ENCODE measurements at places on chromosomes 5 and 9.

DNA sequence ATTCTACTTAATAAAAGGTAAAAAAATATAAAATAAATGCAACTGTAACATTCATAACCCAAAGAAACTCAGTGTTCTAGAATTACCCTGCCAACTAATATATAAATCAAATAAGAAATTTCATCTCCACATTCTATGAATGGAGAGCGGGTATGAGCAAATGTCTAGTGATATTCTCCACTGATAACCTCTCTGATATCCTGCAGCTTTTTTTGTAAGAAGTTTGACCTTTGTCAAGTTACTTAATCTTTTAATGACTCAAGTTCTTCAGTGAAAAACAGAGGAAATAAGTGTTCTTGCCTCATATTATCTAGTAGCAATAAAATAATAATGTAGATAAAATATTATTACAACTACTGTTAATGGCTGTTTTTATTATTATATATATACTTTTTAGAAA is 1275.6 kb upstream of the CDH9 start:
- DNase-seq = no peak

DNA sequence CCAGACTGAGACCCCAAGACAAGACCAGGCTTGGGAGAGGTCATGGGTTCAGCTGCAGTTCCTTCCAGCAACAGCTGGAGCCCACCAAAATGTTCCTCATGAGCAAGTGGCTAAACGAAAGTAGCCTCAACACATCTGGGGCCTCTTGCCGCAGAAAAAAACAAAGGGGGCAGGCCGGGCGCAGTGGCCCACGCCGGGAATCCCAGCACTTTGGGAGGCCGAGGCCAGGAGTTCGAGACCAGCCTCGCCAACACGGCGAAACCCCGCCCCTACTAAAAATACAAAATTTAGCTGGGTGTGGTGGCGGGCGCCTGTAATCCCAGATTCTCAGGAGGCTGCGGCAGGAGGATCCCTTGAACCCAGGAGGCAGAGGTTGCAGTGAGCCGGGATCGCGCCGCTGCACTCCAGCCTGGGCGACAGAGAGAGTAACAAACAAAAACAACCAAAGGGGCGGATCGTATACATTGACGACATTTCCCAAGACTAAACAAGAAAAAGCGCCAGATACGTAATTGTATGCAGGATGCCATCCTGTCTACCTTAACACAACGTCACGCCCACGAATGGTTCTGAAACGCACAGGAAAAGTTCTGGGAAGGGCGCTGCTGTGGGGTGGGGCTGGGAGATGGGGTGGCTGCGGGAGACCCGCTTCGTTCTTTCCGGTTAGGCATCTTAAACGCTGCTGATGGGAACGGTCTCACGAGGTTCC is 1.7 kb downstream of the INPP5E start:
- peak; percentile 9 for DNase-seq

GRCh38 chr5:35618304-35618636 is 607 bp downstream of the SPEF2 start:
- DNase-seq = no peak

GRCh38 chr5:34674187-34674586 is 18.1 kb downstream of the RAI14 start:
- DNase-seq = no peak

DNA sequence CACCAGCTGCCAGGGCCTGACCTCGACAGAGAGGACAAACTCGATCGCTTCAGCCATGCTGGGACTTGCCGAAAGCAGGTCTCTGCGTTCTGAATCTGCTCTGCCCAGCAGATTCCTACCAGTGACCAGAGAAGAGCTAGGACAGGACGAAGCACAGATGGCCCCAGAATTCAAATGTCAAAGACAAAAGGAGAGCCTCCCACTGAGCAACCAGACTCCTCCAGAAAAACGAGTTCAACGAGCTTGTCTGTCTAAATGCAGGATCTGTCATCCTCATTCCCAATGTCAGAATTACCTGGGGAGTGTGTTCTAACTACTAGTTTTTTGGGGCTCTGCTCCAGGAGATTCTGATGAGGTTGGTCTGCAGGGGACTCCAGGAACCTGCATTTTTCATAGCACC is 13.4 kb downstream of the AK8 start:
- DNase-seq = no peak

DNA sequence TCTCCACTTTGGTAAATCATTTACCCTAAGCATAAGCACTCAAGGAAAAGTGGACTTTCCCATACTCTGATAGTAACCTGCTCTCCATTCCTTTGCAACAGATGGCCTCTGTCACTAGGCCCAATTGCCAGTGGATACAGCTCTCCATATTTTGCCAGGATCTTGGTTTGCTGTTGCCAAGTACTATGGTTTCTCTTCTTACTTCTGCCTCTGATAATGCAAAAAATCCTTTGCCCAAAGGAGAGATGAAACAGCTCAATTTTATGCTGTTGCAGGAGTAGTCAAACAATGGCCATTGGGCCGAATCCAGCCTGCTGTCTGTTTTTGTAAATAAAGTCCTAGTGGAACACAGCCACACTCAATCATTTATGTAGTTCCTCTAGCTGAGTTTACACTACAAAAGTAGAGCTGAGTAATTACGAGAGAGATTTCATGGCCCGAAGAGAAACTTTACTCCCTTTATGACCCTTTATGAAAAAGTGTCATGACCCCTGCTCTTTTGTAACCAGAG is 92.5 kb downstream of the HTR4 start:
- DNase-seq = no peak

DNA sequence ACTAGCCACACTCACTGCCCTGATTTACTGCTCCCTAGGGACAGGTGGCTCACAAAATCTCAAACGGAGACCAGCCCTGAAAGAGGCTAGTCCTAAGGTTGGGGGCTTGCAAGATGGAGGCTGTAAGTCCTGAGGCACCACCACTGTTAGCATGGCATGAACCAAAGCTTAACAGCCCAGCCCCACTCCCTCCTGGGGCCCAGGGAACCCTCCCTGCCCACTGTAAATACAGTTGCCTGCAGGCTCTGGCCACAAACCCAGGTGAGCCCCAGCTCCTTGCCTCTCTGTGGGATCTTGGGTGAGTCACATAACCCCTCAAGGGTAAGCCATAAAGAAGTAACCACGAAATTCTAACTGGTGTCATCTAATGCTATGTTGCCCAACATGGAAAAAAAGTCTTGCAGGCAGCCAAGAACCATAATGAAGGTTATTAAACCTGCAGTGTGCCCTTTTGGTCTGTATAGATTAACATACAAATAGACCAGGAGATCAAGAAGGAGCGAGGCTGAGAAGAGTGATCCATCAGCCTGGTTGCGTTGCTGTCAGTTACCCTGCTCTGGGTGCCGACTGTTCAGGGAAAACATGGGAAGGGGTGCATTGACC is 1.7 kb upstream of the POMT1 start:
- DNase-seq = peak; percentile 66

- no peak for DNase-seq
Observed at GRCh38 chr9:133124123-133124906, 3.3 kb upstream of the RALGDS start.

- DNase-seq = no peak
Observed at GRCh38 chr9:134776080-134776796, 104.4 kb upstream of the FCN2 start.

- no peak for DNase-seq
Observed at GRCh38 chr9:13806714-13807113, 507.2 kb downstream of the NFIB start.

DNA sequence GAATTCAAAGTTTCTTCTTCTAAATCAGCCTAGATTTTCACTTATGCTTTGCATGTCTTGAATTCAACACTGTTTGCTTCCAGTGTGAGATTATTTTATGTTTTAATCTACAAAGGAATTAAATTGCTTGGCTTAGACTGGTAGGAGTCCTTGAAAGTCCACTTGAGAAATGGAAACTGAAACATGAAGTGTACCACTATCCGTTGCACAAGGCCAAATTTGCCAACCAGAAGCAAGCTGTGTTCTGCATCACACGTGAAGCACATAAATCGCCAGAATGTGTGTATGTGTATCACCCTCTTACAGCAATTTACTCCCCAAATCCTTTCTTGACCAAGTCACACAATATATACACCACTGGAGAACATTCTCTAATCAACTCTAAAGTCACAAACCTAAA is 10.3 kb downstream of the SEMA6A start:
- DNase-seq = no peak

DNA sequence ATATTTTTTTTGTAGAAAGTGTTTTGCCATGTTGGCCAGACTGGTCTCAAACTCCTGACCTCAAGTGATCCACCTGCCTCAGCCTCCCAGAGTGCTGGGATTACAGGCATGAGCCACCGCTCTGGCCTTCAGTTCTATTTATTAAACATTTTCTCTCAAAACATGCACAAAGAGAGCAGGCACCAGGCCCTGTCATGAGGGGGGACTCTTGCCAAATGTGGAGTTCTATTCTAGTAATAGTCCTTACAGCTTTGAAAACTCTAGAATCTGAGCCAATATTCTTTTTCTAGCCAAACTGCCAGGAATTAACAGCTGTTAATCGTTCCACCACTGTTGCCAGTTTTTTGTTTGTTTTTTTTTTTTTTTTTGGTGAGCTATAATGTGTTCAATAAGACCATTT is 124.6 kb downstream of the TARS1 start:
- DNase-seq = no peak
